Caudate nucleus (tissue), 63 donors: ENCODE measurements at places on chromosomes 6 and 20.

- no peak for DNase-seq
Measured at GRCh38 chr6:25927756-25928216, 2.7 kb downstream of the SLC17A2 start.

- no peak for DNase-seq
Measured at GRCh38 chr20:40861427-40862008, 167.1 kb upstream of the TOP1 start.

GRCh38 chr6:94389218-94389617 lies 969.9 kb upstream of the EPHA7 start:
- no peak for DNase-seq

GRCh38 chr6:32842690-32843089 lies 1.2 kb downstream of the PSMB8 start:
- DNase-seq: no peak

DNA sequence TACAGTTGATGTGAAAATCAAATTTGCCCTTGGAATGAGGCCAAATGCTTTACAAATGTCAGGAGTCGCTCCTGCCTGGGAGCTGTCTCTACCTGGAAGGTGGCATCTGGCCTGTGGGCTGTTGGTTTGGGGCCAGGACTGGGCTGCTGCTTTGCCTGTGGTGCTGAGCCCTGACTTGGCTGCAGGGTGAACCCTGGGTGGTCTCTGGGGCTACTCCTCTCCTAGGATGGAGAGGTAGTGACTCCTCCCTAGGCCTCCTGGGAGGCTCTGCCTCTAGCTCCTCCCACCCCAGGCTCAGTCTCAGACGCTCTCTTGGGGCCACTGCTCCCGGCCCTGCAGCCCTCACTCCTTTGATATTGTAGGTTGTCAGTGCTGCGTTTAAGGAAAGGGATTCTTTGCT lies 47.5 kb downstream of the EFCAB8 start:
- DNase-seq: no peak

GRCh38 chr20:44495802-44496481 lies 20.3 kb downstream of the TTPAL start:
- no peak for DNase-seq

- DNase-seq: no peak
Measured at GRCh38 chr20:1405801-1406200, 12.9 kb upstream of the FKBP1A start.

DNA sequence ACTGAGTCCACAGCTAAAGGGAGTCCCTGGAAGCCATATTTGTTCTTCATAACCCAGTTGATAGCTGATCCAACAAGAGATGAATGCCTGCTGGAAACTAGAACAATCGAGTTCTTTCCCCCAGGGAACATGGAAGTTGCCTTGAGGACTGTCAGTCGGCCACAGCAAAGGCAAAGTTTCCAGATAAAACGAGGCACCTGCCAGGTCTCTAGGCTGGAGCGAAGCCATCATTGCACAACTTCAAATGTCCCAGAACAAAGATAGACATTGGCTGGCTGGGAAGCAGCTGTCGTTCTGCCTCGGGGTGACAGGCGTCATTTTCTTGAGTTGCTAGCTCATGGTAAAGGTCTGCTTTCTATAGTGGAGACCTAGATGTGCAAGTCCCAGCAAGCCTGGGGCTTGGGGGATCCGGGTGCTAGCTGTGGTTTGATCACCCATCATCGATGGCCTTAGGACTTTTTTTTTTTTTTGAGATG lies 184.4 kb upstream of the ZNF217 start:
- DNase-seq: no peak

GRCh38 chr6:25302677-25303128 lies 23.5 kb downstream of the CARMIL1 start:
- no peak for DNase-seq

DNA sequence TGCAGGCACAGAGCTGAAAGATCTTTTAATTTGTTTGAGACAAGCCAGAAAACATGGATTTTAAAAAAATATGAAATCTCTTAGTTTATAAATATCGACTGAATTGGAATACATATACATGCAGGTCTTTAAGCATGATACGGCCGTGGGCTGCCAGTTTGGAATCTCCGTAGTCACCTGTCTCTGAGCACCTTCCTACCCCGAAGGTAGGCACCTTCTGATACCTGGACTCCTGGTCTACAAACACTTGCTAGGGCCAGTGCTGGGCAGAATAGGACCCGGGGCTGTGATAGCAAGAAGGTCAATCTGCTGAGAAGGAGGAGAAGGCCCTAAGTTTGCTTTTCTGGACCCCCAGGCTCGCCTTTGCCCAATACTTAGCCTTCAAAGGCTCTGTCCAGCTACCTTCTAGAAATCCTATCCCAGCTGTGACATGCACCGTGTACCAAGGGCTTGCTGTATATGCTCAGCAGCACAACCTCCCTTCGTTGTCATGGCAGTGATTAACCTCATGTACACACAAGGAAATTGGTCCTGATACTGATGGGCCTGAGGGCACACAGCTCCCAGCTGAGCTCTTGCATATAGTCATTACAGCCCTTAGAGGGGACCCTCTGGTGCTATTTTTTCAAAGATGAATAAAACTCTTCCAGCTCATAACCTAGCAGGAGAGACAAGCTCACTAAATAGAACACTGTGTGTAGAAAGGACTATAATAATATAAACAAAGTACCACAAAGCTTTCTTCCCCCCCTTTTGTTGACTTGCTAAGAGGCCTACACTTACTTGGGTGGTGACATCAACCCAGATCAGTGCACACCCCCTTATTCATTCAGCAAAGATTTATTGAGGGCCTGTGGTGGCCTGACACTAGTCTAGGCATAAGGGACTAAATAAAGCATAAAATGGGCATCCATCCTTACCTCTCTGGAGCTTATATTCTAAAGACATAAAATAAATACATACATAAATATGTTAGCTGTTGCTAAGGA lies 17.7 kb downstream of the SNPH start:
- DNase-seq: no peak

- DNase-seq: no peak
Measured at GRCh38 chr6:38739532-38739931, 24.4 kb downstream of the DNAH8 start.

DNA sequence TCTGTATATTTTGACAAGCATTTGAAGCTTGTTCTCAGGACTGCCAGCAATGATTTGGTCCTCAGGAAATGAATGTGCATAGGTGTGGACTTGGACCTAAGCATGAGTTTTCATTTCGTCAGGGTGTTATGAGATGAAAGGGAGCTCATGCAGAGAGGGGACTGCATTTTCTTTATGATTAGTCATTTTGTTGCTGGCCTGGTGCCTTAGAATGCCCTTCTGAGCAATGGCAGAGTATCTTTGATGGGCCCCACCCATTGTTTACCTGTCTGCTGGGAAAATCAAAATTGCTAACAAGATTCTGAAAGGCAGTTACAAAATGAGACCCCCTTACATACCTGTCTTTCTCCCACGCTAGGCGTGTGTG lies 51.5 kb upstream of the MTHFD1L start:
- no peak for DNase-seq

DNA sequence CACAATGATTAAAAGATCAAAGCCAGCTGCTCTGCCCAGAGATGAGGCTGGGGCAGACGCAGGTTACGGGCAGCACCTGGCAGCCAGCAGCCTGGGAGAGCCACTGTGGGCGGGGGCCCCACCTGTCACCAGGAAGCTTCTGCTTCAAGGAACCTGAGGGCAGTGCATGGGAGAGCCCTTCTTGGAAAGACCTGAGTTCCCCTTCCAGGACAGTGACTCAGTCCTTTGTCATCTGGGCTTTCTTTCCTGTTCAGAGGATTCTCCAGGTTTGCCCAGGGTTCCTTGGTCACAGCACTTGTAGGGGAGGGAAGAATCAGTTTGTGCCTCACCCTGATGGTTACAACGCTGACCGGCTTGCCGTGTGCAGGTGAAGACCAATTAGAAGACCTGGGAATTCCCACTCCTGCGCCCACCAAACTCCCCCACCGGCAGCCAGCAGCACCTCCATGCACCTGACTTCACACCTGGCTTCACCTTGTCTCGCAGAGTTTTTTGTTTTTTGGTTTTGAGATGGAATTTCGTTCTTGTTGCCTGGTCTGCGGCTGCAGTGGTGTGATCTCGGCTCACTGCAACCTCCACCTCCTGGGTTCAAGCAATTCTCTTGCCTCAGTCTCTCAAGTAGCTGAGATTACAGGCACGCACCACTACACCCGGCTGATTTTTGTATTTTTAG lies 2.0 kb downstream of the ZBP1 start:
- no peak for DNase-seq

- DNase-seq: no peak
Measured at GRCh38 chr20:63000958-63001357, 5.8 kb downstream of the BHLHE23 start.

- DNase-seq: no peak
Measured at GRCh38 chr6:167799033-167799821, 27.5 kb upstream of the AFDN start.

DNA sequence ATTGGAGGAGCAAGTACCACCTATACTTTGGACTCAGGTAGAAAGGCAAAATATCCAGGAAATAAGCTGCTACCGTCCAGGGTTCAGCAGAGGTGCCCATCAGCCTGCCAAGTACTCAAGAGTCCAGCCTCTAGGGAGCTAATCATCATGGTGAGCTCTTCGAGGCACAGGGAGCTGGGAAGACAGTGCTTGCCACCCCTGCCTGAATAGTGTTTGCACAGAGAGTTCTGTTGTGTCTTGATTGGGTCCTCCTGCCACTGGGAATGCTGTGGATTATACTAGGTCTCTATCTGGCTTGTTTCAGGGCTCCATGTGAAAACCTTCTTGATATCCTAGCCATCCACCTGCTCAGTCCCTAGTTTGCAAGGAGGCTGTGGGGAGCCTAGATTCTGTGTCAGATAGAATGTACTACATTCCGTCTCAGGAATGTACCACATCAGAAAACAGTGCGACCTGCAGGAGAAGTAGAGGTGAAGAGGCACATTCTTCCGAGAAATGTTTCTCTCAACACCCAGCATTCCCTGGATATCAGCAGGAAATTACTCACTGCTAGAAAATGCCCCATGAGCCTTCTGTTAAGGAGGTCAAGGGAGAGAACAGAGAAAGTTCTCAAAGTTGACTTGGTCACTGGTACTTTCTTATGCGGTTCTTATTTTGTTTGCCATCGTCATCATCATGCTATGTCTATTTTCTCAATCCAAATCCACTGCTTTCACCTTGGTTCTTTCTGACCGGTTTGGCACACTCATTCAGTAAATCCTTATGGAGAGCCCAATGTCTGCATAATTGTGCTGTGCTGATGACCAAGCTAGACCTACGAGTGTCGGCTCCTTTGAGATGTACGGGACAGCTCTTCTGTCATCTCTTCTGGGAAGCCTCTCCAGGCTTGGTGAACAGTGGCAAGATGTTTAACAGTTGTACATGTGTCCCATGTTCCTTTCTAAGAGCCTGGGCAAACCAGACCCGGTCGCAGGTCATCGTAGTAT lies 30.7 kb downstream of the PTPN1 start:
- DNase-seq: no peak

GRCh38 chr6:134111062-134111677 lies 58.7 kb upstream of the SLC2A12 start:
- no peak for DNase-seq
